ENCODE measurements at places on chromosomes 6 and 20. TPM values are rescaled to one million over a fixed set of nuclear protein-coding genes. Genes with fewer than 3 reads are reported as not detected.

DNA sequence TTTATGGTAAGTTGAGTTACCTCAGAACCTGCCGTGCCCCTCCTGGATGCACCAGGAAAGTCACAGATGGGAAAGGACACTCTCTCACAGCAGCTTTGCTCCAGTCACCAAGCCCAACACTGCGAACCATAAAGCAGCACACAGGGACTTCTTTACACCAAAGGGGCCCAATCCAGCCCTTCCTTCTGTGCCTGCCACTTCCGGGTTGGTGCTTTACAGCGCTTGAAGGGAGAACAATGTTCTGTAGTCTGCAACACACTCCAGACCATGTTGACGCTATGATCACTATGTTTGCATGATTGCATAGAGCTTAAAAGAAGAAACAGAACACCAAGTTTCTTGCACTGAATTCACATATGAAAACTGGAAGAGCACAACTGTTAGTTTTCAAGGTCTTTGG lies 57.1 kb downstream of the SERAC1 start:
- H3K4me3 ChIP-seq = no peak overlapping the region
- peaks cover 2% of the 10 kb centered on the region for H3K36me3 ChIP-seq
- no peaks in the 10 kb centered on the region for H3K4me1 ChIP-seq

DNA sequence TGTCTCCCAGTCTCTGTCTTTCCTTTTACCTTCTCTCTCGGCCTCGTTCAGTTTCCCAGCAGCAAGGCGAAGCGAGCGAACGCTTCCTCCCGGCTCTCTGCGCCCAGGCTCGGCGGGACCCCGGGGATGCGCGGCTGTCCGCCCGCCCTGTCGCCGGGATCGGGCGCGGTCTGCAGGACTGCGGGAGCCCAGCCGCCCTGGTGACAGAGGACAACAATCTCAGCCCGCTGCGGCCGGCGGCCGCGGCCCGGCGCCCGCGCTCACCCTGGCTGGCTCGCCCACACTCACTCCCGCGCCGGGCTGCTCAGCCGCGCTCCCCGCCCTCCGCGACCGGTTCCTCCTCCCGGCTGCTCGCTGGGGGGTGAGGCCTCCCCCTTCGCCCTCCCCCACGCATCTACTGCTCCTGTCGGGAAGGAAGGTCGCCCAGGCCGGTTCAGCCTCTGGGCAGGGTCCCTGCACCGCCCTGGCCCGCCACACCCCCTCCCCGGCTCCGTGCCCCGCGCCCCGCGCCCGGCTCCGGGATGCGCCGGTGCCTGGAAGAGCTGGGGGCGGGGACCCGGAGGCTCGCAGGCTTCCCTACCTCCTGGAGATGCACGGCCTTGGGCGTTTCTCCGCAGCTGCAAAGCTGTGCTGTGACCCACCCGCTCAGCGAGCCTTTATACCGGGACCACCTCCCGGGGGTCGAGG lies 410 bp downstream of the SYNE1 start:
- no peak overlapping the region for H3K27ac ChIP-seq
- peak overlapping the region; percentile 61 for H3K4me3 ChIP-seq
- H3K4me1 ChIP-seq = no peaks in the 10 kb centered on the region
- DNase-seq = peak; percentile 82
- no peaks in the 10 kb centered on the region for H3K36me3 ChIP-seq

Gene SRSF12
- total RNA-seq = 1.9 TPM

DNA sequence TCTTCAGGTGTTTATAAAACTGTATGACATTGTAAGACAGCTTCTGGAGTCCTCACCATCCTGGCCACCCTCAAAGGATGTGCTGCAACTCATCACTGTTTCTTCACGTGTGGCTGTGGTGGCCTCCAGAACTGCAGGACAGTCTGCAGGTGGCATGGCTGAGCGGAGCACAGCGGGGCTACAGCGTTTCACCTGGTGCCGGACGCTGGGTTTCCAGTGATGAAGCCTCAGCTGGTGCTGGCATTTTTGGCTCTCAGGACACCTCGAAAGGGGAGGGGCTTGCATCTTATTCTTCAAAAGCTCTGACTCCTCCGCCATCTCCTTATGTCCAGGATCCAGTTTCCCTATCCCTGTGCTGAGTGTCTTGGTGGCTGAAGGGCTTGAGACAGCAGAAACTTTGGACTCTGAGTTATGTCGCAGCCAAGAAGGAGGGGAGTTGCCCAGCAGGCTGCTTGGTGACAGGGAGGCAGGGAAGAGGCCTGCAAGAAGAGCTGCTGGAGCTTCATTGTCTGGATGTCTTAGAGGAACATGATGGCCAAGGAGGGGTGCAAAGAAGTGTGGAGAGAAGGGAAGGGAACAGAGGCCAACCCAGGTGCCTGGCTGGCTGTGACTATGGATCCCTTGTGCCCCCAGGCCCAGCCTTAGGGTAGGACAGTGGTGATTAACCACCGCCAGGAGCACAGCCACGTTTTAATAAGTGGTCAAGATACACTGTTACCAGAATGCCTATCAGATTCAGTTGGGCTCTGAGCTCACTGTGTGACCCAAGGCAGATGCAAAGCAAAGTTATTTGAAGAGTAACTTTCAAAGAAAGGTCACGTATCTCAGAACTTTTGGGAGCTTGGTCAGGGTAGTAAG lies 58.7 kb downstream of the GTF2H5 start:
- H3K27ac ChIP-seq = no peak overlapping the region
- no peak for DNase-seq
- H3K4me1 ChIP-seq = no peaks in the 10 kb centered on the region
- no peaks in the 10 kb centered on the region for H3K36me3 ChIP-seq
- no peak overlapping the region for H3K4me3 ChIP-seq
- no peaks in the 10 kb centered on the region for H3K27me3 ChIP-seq

- H3K27me3 ChIP-seq = no peaks in the 10 kb centered on the region
- DNase-seq = no peak
- no peaks in the 10 kb centered on the region for H3K4me1 ChIP-seq
- no peak overlapping the region for H3K27ac ChIP-seq
- no peaks in the 10 kb centered on the region for H3K36me3 ChIP-seq
Observed at GRCh38 chr6:41334482-41335040, 847 bp upstream of the NCR2 start.

Gene CST5
- total RNA-seq = not detected

DNA sequence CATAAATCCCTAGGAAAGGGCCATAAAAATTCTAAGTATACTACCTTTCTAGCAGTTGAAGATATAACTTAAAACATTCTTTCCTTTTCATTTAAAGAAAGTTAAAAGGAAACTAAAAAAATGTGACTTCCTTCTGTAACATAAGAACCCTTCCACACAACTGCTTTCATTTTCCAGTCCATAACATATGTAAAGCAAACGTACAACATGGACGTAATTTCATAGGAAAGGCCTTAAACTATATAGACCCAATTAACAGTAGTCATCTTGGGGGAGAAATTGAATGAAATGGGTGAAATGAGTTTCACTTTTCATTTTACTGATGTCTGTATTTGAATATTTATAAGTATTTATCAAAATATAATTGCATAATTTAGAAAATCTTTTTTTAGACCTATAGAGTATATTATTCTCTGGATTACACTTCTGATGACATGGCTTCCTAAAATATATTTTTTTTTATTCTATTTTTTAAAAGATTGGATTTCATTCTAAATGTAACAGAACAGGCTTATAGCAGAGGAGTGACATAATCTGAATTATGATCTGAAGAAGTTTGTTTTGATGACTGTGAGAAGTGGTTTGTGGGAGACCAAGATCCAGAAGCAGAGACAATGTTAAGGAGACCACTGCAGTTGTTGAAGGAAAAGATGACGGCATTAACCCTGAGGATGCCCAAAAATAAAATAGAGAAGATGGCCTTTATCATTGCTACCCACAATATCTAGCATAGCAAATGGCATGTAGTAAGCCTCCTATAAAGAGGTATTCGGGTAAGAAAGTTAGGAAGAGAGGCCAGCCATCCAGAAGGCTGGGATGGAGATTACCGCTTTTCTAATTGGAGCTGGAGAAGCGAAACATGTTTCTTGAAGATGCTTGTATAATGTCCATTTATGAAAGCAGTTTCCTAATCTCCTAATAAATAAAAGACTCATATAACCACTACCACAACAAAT lies 260.4 kb downstream of the PTPRK start:
- no peak for DNase-seq
- no peaks in the 10 kb centered on the region for H3K36me3 ChIP-seq
- H3K27ac ChIP-seq = no peak overlapping the region
- H3K4me3 ChIP-seq = no peak overlapping the region
- H3K27me3 ChIP-seq = no peaks in the 10 kb centered on the region
- H3K4me1 ChIP-seq = no peaks in the 10 kb centered on the region

DNA sequence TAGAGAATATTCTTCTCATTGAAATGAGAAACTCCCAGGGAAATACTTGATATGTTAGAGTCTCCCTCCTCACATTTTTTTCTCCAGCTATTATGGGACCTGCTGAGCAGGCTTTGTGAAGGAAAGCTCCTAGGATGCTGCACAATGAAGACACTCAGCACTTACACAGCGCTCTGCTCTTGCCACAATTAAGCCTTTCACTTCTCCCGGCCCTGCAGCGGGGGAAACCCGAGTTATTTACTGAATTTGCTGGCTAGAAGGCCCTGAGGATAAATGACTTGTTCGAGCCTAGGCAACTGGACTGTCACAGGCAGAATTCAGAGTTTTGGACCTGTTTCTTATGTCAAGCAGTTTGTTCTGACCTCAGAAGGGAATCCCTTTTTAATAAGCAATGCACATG lies 102.0 kb downstream of the MAP3K7 start:
- DNase-seq = no peak
- H3K4me3 ChIP-seq = no peak overlapping the region
- no peaks in the 10 kb centered on the region for H3K27me3 ChIP-seq
- no peaks in the 10 kb centered on the region for H3K4me1 ChIP-seq

Gene IMPG1
- total RNA-seq = not detected

Gene MUC21
- not detected for total RNA-seq

Gene PCSK2
- total RNA-seq = not detected

- H3K27ac ChIP-seq = no peak overlapping the region
- no peak for DNase-seq
- H3K4me1 ChIP-seq = no peaks in the 10 kb centered on the region
- no peak overlapping the region for H3K4me3 ChIP-seq
- peaks cover 19% of the 10 kb centered on the region for H3K36me3 ChIP-seq
Observed at GRCh38 chr20:48990467-48990866, 55.6 kb upstream of the CSE1L start.

Gene SSTR4
- total RNA-seq = not detected

GRCh38 chr20:47358672-47359529 lies 2.4 kb upstream of the ZMYND8 start:
- H3K27me3 ChIP-seq = no peaks in the 10 kb centered on the region
- H3K4me1 ChIP-seq = peaks cover 9% of the 10 kb centered on the region
- H3K4me3 ChIP-seq = no peak overlapping the region

GRCh38 chr6:4936681-4937041 lies 67.2 kb downstream of the RPP40 start:
- H3K27ac ChIP-seq = no peak overlapping the region
- no peak for DNase-seq
- H3K4me3 ChIP-seq = no peak overlapping the region
- no peaks in the 10 kb centered on the region for H3K27me3 ChIP-seq
- no peaks in the 10 kb centered on the region for H3K36me3 ChIP-seq
- no peaks in the 10 kb centered on the region for H3K4me1 ChIP-seq

Gene ETV7
- total RNA-seq = 2.2 TPM

GRCh38 chr6:32076321-32076809 lies 32.8 kb downstream of the TNXB start:
- no peaks in the 10 kb centered on the region for H3K36me3 ChIP-seq
- DNase-seq = peak; percentile 73
- H3K27me3 ChIP-seq = no peaks in the 10 kb centered on the region
- peaks cover under 1% of the 10 kb centered on the region for H3K4me1 ChIP-seq
- H3K4me3 ChIP-seq = no peak overlapping the region

DNA sequence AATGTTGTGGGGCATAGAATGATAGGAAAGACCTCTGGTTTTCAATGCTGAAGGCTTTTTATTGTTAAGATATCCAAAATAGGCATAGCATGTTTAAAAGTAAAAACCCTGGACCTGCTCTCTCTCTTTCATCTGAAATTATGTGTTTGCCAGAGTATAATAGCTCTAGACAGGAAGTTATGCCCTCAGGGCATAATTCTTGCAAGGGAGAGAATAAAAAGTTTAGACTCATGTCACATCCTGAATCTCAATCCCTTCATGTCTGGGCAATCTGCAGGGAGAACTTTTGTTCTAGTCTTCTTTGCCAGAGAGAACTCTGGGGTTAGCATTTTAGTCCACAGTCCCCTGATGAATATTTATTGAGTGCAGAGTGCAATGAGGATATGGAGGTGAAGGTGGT lies 297.3 kb upstream of the FLRT3 start:
- H3K27me3 ChIP-seq = no peaks in the 10 kb centered on the region
- H3K27ac ChIP-seq = no peak overlapping the region
- no peak for DNase-seq
- H3K36me3 ChIP-seq = no peaks in the 10 kb centered on the region
- H3K4me3 ChIP-seq = no peak overlapping the region

Gene RNF39
- not detected for total RNA-seq

GRCh38 chr6:29589423-29590048 lies 4.6 kb downstream of the OR2H2 start:
- H3K4me1 ChIP-seq = no peaks in the 10 kb centered on the region
- no peak overlapping the region for H3K27ac ChIP-seq
- no peak overlapping the region for H3K4me3 ChIP-seq
- DNase-seq = no peak
- H3K27me3 ChIP-seq = no peaks in the 10 kb centered on the region

DNA sequence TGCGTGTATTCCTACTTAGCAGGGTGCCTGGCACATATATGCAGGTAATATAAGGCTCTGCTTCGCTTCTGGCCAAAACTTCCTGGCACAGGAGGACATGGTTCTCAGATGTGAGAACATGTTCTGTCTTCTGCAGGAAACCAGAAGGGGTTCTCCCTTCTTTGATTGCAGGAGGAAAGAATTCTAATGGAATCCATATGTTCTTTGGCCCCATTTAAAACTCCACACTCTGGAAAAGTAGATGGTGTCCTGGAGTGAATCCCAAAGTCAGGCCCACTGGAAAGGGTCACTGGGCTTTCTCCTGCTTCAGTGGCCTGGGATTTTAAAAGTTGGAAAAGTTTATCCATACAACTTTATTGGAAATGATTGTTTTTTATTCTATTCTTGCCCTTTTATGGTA lies 16.4 kb upstream of the CYP24A1 start:
- H3K27ac ChIP-seq = no peak overlapping the region
- no peaks in the 10 kb centered on the region for H3K4me1 ChIP-seq
- no peak for DNase-seq
- H3K4me3 ChIP-seq = no peak overlapping the region
- no peaks in the 10 kb centered on the region for H3K36me3 ChIP-seq

GRCh38 chr6:16481697-16482399 lies 243.5 kb downstream of the GMPR start:
- H3K4me3 ChIP-seq = no peak overlapping the region
- H3K27me3 ChIP-seq = no peaks in the 10 kb centered on the region
- H3K27ac ChIP-seq = no peak overlapping the region

DNA sequence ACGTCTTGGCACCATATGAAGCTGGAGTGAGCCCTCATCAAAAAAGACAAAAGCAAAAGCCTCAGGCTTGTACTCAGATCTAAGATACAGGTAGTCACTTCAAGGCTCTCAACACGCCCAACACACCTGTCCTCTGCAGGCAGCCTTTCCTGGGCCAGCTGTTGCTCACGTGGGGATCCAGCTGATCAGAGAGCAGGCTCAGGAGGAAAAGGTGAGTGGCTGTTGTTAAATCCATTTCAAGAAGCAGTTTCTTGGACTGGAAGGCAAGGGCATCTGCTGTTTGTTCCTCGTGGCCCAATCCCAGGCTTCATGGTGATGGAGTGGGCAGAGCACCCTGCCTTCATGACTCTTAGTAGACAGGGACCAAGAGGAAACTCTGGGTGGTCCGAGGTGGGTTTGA lies 39.6 kb downstream of the ELMO2 start:
- peaks cover 3% of the 10 kb centered on the region for H3K4me1 ChIP-seq
- DNase-seq = no peak
- H3K27ac ChIP-seq = no peak overlapping the region
- H3K36me3 ChIP-seq = peaks cover 4% of the 10 kb centered on the region
- H3K4me3 ChIP-seq = no peak overlapping the region

- no peaks in the 10 kb centered on the region for H3K27me3 ChIP-seq
- no peak for DNase-seq
- H3K27ac ChIP-seq = peak overlapping the region; percentile 45
- H3K36me3 ChIP-seq = no peaks in the 10 kb centered on the region
- H3K4me3 ChIP-seq = peak overlapping the region; percentile 50
Observed at GRCh38 chr6:47478233-47479139, 897 bp downstream of the CD2AP start.

Data from aorta (tissue), 5 donors.